Stimulated activated CD4-positive, alpha-beta T cell treated with anti-CD3 and anti-CD28 coated beads, Interleukin-4, amount 100 ng/mL, for 48 hours (primary cell): ENCODE measurements at places on chromosomes 4 and X.
A peak's percentile ranks its signal among the peaks of the same experiment; 100 is the strongest.

GRCh38 chr4:186666750-186667149, 56.9 kb downstream of the FAT1 start:
- DNase-seq = no peak

GRCh38 chr4:38145741-38146140, 185.5 kb downstream of the PTTG2 start:
- no peak for DNase-seq

GRCh38 chr4:116059361-116059760, 945.9 kb upstream of the NDST4 start:
- DNase-seq = no peak

DNA sequence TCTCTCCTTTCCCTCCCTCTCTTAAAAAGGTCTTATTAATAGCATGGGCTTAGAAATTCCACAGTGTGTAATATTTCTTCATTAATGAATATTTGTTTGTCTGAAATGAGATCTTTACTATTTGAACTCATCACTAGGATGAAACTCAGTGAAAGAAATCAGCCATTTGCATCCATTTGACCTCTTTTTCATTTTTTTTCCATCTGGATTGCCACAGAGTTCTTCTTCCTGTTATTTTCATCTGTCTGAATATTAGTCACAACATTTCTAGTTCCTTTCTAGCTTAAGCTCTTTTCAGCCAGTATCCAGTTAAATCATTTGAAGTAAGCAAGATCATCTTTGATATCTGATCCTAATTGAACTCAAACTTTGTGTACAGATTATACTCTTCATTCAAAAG, 69.2 kb upstream of the PLS3 start:
- no peak for DNase-seq

- DNase-seq = peak; percentile 5
Measured at GRCh38 chrX:63754136-63754859, 30.7 kb downstream of the ARHGEF9 start.

DNA sequence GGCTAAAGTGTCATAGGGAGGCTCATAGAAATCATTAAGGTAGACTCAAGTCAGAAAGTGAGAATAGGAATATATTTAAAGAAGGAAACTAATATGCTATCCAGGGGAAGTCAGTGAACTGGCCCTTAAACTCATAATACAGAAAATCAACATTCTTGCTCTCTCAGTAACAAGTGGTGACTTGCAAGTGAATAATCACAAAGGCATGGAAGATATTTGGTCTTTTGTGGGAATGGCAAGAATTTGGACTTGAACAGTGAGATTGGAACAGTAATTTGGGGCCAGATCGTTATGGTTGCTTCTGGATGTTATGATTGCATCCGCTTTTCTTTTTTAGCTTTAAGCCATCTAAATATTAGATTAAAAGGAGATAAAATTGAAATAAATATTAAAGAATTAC, 103.8 kb downstream of the TBC1D19 start:
- DNase-seq = no peak

DNA sequence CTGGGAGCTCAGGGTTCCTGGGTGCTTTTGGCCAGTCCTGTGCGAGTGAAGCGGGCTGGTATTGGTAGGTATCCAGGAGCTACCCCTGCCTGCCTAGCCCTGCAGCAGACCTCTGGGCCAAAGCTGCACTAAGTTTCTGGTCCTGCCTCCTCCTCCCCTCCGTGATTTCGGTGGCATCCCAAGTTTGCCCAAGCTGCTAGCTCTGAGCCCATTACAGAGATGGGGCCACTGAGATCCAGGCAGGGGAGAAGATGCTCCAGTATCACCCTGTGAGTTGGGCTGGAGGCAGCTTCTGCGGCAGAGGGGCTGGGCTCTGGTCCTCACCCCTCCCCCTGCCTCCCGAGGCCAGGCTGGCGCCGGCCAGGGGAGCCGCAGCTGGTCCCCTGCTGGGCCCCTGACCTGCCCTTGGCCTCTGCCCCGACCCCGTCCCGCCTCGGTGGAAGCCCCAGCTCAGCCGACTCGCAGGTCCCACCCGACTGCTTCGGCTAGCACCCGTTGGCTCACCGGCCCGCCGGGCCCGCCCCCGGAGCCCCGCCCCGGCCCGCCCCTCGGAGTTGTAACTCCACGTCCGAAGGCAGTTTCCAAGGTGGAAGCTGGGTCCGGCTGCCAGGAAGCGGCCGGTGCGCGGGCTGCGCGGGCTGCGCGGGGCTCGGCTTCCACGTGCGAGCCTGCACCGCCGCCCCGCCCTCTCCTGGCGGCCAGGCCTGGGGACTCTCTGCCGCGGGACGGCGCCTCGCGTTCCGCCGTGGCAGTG, at the start of gene DUSP9:
Gene DUSP9 (plus strand): TSS at position 584 of the 754 bp plus-strand sequence. CDS start 751 bp downstream, outside the sequence.
- DNase-seq = no peak

DNA sequence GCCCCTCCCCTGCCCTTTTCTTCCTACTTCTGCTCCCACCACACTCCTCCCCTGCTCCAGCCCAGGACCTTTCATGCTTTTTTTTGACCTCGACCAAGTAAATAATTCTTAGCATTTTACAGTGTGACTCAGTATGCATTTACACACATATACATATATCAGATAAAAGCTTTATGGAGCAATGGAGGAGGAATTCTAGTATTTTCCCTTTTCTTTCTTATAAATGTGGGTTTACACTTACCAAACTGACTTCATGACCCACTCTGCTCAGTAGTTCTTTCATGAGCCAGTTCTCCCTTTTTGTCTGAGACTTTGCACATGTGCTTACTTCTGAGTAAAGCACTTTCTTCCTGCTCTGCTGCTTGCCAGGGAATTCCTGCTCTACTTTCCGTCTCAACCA, 111.8 kb upstream of the H2AZ1 start:
- no peak for DNase-seq

- DNase-seq = no peak
Measured at GRCh38 chrX:85828771-85829170, 218.6 kb downstream of the CHM start.

DNA sequence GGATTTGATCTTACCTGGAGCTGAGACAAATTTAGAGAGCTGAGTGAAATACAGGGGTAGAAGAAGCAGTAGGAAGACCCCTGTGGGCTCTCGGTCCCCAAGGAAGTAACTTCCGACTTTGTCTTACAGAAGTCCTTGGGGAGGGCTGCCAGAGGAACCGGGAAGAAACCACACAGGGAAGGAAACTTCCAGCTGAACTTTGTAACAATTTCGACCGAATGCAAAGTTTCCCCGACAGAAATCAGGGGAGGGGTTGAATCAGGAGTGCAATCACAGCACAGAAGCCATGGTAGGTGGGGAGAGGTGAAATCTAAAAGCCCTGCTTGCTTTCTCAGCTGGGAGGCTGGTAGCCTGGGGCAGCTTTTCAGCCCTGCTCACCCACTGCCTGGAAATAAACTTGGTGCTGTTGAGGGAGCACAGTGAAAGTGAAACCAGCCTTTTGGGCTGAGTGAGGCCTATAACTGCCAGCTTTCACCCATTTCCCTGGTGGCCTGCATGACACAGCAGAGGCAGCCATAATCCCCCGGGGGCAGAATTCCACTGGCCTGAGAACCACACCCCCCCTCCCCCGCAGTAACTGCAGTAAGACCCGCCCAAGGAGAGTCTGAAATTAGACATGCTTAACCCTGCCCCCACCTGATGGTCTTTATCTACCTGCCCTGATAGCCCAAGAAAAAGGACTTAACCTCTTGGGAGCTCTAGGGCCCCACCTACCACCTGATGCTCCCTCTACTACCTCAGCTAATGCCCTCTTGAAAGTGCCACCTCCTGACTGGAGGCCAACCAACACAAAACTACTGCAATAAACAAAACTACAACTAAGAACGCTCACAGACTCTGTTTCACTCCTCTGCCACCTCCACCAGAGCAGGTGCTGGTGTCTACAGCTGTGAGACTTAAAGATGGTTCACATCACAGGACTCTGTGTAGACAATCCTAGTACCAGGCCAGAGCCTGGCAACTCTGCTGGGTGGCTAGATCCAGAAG, 248.2 kb downstream of the PARM1 start:
- DNase-seq = no peak

DNA sequence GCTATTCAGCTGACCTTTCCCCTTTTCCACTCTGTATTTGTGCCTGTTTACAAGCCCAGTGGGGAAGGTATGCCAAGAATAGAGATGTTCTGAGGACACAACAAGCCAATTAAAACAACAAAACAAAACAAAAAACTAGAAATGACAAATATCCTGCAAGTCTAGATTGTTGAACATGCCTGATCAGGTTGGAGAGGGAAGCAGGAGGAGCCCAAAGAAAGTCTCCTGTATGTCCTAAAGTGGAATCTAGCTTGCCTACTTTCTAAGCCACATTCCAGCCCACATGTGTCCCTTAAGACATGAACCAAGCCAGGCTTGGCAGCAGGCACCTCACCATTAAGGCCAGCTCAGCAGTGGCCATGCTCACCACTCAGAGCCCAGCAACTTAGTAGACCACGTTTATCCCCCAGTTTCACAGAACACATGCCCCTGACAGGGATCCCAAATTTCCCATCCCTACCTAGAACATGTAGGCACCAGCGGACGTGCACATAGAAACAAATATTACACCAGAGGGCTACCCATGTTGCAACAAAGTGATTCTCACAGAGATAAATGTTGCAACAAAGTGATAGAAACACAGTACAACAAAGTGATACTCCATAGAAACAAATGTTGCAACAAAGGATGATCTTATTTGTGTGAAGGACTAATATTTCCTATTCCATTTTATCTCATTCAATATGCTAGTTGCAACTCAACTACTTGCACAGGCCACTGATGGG, 48.3 kb downstream of the CD99L2 start:
- DNase-seq = no peak

- DNase-seq = no peak
Measured at GRCh38 chr4:81506731-81507130, 35.0 kb upstream of the RASGEF1B start.

GRCh38 chrX:12789976-12790375, 1.2 kb upstream of the PRPS2 start:
- DNase-seq = no peak
